CD4-positive, alpha-beta T cell treated with Interleukin-6 at 100 ng/mL for 8 hours (primary cell): ENCODE measurements at places on chromosomes 6 and 20.

GRCh38 chr20:32583581-32584070 is 1.5 kb downstream of the NOL4L start:
- DNase-seq = no peak

DNA sequence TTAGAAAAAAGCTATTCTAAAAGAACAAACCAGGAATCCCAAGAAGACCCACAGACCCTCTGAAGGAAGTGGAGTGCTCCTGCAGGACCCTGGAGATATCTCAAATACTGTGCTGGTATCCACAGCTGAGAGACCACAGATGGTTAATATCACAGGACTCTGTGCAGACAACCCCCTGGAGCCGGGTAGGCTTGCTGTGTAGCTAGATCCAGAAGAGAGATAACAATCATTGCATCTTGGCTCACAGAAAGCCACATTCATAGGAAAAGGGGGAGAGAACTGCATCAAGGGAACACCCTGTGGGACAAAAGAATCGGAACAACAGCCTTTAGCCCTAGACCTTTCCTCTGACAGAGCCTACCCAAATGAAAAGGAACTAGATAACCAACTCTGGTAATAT is 689.5 kb downstream of the PHF3 start:
- no peak for DNase-seq

- DNase-seq = no peak
Measured at GRCh38 chr6:163436843-163437242, 22.3 kb downstream of the QKI start.

GRCh38 chr6:42813906-42814444 is 32.1 kb downstream of the BICRAL start:
- no peak for DNase-seq

DNA sequence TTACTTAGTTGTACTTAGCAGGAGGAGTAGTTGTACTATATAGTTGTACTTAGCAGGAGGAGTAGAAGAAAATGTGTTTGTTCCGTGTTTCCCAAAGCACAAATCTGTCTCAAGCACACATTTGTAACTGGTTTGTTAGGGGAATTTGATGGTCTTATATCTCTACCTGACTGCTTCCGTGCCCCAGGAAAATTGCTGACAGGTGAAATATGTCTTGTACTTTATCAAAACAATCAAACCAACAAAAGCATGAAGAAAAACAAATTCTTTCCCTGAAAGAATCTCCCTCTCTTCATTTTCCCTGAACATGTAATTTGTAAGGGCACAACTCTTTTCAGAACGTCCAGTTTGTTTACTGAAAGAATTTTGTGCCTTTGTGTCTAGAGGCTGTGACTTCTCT is 106.6 kb upstream of the RGS17 start:
- DNase-seq = no peak

- no peak for DNase-seq
Measured at GRCh38 chr20:19929012-19929360, 88.2 kb upstream of the NAA20 start.
